ENCODE measurements at places on chromosomes 12 and 14.

- no peak for DNase-seq
These were observed 6.7 kb downstream of the CDKN1B start for GRCh38 chr12:12723681-12724420.

DNA sequence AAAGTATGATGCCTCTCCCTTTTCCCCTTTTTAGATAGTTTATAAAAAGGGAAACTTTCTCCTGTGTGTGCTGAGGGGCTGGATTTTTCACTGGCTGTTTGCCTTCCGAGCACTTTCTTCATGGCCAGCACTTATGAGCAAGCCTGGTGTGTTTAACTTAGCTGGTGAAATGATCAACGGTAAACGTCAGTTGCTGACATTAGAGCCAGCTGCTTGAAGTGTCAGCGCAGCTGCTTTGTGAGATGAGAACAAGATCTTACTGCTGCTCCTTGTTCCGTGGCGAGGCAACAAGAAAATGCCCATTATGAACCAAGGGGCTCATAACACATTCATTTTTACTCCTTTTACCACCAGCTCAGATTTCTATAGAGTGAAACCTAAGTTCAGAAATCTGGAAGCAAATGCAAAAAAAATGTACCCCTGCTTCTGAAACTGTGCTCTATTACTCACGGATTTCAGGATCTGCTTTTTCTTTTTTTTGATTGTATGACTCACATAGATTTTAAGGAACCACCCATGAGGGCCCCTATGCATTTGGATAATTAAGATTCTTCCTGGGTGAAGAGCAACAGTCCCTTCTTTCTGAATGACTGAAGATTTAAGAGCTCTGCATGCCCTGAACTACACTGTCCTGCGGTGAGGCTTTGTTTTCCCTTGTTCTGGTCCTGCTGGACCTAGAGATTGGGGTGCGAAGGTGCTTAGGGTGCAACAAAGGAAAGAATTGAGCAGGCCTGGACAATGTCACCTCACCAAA, 74.3 kb upstream of the CPM start:
- no peak for DNase-seq

- DNase-seq, result no peak
These were observed 781 bp downstream of the NPAS3 start for GRCh38 chr14:32939254-32940065.

- no peak for DNase-seq
These were observed 1036.1 kb upstream of the TMEM132C start for GRCh38 chr12:127230843-127231260.

- DNase-seq, result no peak
These were observed 10.0 kb downstream of the VWF start for GRCh38 chr12:6114476-6114870.

GRCh38 chr12:102441077-102441596, 39.2 kb downstream of the IGF1 start:
- no peak for DNase-seq
